Forelimb muscle (tissue), 1 donor: ENCODE measurements at places on chromosomes 7 and 10. TPM values are rescaled to one million over a fixed set of nuclear protein-coding genes. Genes with fewer than 3 reads are reported as not detected.

Gene GPR26
- polyA plus RNA-seq, result not detected

Gene CUZD1
- 0.95 TPM for polyA plus RNA-seq

Gene EBLN1
- polyA plus RNA-seq, result not detected

Gene DDX56
- 56.7 TPM for polyA plus RNA-seq

Gene DUS4L
- 6.9 TPM for polyA plus RNA-seq

Gene ZNF736
- 8.1 TPM for polyA plus RNA-seq

Gene MYPN
- 93.8 TPM for polyA plus RNA-seq

Gene LDB3
- 992 TPM for polyA plus RNA-seq

Gene NUDT1
- 16.8 TPM for polyA plus RNA-seq

Gene LBX1
- 9.6 TPM for polyA plus RNA-seq

Gene PNLIPRP3
- polyA plus RNA-seq, result not detected

Gene KCP
- polyA plus RNA-seq, result 1.9 TPM

Gene HOXA1
- polyA plus RNA-seq, result 0.77 TPM
